ENCODE measurements at places on chromosomes 7 and 10. TPM values are rescaled to one million over a fixed set of nuclear protein-coding genes. Genes with fewer than 3 reads are reported as not detected.

BMPER gene
- 1.1 TPM for polyA plus RNA-seq

DNA sequence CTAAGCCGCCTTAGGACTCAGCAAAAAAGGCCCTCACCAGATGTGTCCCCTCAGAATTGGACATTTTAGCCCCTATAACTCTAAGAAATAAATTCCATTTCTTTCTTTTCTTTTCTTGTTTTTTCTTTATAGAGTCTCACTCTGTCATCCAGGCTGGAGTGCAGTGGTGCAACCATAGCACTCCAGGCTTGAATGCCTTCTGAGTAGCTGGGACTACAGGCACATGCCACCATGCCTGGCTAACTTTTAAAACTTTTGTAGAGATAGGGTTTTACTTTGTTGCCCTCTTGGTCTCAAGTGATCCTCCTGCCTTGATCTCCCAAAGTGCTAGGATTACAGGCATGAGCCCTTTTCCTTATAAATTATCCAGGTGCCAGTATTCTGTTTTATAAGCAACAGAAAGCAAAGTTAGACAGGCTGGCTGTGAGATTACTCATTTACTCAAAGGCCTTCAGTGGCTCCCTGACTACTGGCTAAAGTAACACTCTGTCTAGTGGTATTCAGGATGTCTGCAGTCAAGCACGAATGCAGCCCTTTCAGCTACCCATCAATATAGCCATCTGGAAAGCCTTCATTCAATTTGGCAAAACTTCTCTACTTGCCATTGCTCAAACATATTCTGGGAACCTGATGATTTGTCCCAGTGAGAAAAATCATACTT is 128.6 kb downstream of the ICA1 start:
- H3K4me1 ChIP-seq = no peaks in the 10 kb centered on the region
- H3K36me3 ChIP-seq = no peaks in the 10 kb centered on the region
- peak overlapping the region; percentile 1 for H3K27ac ChIP-seq
- H3K4me3 ChIP-seq = no peak overlapping the region

DNA sequence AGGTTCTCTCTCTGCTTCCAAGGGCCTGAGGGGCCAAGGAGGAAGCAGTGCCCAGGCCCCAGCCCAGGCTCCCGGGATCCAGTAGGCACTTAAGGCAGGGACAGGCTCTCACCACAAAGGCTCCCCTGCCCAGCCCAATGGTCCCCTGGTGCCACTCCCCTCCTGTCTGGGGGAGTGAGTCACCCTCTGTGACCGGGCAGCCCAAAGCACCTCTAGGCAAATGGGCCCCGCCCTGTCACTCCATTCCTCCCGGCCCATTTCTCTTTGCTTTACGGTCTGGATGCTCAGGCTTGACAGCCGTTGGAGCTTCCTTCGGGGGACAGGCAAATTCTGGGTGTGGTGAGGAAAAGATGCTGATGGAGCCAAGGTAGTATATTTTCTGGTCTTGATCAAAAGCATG is at the start of gene CALHM3:
Gene CALHM3 (minus strand): TSS at position 106 of the 400 bp plus-strand sequence. CDS start 208 bp downstream, outside the sequence.
- H3K4me1 ChIP-seq = no peaks in the 10 kb centered on the region
- no peaks in the 10 kb centered on the region for H3K36me3 ChIP-seq
- no peak within 1 kb of the TSS for H3K4me3 ChIP-seq
- DNase-seq = peak; percentile 25

GRCh38 chr7:55440040-55440690 is 75.0 kb downstream of the LANCL2 start:
- H3K27ac ChIP-seq = no peak overlapping the region
- peaks cover 2% of the 10 kb centered on the region for H3K36me3 ChIP-seq
- H3K4me3 ChIP-seq = no peak overlapping the region
- H3K27me3 ChIP-seq = no peaks in the 10 kb centered on the region

DNA sequence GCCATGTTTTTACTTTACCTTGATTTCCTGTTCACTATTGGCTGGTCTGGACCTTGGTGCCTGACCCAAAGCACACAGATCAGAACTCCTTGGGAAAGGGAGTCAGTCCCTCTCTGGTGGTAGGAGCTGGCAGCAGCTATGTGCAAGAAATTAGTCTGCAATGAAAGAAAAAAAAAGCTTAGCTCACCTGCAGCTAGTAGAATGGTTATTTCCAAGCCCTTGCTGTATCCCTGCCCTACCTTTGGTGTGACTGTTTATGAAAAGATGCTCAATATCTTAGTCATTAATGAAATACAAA is 68.1 kb upstream of the PAPSS2 start:
- H3K27me3 ChIP-seq = no peaks in the 10 kb centered on the region
- no peak for DNase-seq

RBP3 gene
- polyA plus RNA-seq = not detected

GRCh38 chr10:86954681-86955500 is 2.5 kb downstream of the MMRN2 start:
- DNase-seq = no peak
- H3K27me3 ChIP-seq = no peaks in the 10 kb centered on the region
- peak overlapping the region; percentile 78 for H3K27ac ChIP-seq
- H3K4me3 ChIP-seq = no peak overlapping the region

OPN1SW gene
- 0.13 TPM for polyA plus RNA-seq

DNA sequence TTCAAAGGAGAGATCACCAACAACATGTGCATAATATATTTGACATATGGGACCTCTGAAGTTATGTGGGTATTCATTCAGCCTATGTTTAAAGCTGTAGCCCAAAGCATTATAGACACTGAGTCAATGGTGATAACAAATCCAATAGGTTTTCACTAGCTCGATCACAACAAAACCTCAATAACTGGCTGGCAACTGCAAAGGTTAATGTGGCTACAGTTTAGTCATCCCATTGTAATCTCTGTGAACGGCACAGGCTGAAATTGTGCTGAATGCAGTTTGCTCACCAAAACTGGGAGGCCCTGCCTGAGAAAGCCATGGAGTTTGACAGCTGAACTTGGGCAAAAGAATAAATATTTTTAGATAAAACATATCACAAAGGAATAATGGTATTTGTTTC is 152.4 kb upstream of the ADO start:
- no peak for DNase-seq
- H3K27ac ChIP-seq = no peak overlapping the region
- H3K27me3 ChIP-seq = no peaks in the 10 kb centered on the region
- H3K4me1 ChIP-seq = no peaks in the 10 kb centered on the region
- no peak overlapping the region for H3K4me3 ChIP-seq

DNA sequence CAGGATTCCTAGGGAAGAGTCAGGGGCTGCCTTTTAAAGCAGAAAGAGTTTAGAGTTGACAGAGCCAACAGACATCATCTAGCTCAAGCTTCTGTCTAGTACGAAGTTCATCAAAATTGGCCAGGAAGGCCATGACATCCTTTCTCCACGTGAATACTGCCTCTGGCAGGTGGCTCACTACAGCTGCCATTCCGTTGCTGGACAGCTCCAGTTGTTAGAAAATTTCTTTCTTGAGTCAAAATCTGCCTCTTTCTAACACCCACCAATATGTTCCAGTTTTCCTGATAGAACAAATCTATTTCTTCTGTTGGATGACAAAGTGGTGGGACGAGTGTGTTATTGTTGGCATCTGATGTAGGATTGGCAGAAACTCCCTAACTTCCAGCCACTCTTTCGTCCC is 154.9 kb downstream of the ADRA2A start:
- H3K36me3 ChIP-seq = no peaks in the 10 kb centered on the region
- H3K27ac ChIP-seq = no peak overlapping the region
- H3K27me3 ChIP-seq = no peaks in the 10 kb centered on the region
- no peaks in the 10 kb centered on the region for H3K4me1 ChIP-seq

TIMM23B gene
- 3.4 TPM for polyA plus RNA-seq

DNA sequence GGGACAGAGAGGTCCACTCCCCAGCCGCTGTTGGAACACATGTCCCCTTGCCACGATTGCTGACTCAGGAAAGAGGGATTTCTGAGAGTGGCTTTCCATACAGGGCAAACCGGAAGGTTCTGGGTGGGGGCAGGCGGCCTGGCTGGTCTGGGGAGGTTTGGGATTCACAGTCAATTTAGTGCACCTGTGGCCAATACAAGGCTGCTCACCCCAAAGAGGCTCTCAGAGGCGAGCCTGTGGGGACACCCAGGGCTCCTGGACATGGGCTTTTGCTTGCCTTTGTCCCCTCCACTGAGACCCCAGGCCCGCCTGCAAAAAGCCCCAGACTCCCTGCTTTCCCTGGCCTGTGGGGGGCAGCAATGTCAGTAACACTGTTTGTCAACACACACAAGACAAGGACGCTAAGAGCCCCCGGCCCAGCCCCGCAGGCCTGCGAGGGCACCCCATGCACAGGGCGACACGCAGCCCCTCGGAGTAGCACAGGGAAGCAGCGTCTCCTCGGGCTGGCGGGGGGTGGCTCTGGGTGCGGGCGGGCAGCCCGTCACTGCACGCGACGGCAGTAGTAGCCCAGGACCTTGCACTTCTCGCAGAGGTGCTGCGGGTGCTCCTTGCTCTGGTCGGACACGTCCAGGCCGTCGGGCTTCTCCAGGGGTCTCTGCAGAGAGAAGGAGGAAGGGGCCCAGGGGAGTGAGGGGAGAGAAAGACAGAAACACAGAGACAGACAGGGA is 38.7 kb downstream of the PPIF start:
- H3K4me3 ChIP-seq = no peak overlapping the region
- no peaks in the 10 kb centered on the region for H3K4me1 ChIP-seq
- H3K27ac ChIP-seq = no peak overlapping the region
- H3K27me3 ChIP-seq = no peaks in the 10 kb centered on the region

DIP2C gene
- 6.2 TPM for polyA plus RNA-seq

DNA sequence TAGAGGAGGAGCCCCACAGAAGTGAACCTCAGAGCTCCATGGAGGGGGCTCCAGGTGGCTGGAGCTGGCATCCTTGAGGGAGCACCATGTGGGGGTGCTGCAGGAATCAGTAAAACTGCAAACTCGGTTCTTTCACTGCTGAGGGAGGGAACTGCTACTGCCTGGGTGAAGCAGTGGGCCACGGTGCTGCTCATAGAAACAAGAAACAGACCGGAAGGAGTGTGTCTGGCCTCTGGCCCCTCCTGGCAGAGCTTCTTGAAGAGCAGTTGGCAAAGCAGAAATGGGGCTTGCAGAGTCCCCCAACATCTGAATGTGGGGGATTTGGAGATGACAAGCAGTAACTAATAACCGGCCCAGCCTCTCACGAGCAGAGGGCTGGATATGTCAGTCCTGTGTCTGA is 23.8 kb downstream of the TACC2 start:
- H3K4me3 ChIP-seq = no peak overlapping the region
- H3K36me3 ChIP-seq = no peaks in the 10 kb centered on the region
- H3K4me1 ChIP-seq = peaks cover 4% of the 10 kb centered on the region
- H3K27ac ChIP-seq = no peak overlapping the region
- no peaks in the 10 kb centered on the region for H3K27me3 ChIP-seq

- H3K36me3 ChIP-seq = no peaks in the 10 kb centered on the region
- no peaks in the 10 kb centered on the region for H3K4me1 ChIP-seq
- no peaks in the 10 kb centered on the region for H3K27me3 ChIP-seq
- no peak overlapping the region for H3K4me3 ChIP-seq
- peak; percentile 73 for DNase-seq
- H3K27ac ChIP-seq = no peak overlapping the region
Measured at GRCh38 chr10:132487241-132488135, 50.1 kb upstream of the INPP5A start.

Measured in small intestine (tissue), 16 donors.